ENCODE measurements at places on chromosomes 3 and 15.

DNA sequence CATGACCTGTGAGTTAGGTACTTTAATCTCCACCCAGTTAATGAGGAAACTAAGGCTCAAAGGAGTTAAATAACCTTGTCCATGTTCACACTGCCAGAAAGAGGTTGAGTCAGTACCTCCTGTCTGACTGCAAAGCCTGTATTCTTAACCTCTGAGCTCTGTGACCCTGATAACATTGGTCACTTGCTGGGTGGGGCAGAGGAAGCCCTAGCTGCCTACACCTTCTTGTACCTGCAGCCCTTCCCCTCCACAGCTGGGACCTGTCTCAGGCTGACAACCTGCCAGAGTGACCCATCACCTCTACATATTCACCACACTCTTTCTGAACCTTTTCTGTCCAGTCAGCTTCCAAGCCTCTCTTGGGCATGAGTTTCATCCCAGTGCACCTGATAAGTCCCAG lies 106.1 kb upstream of the HES1 start:
- no peak for DNase-seq

- no peak for DNase-seq
Observed at GRCh38 chr3:94935738-94936580, 873.1 kb downstream of the NSUN3 start.

DNA sequence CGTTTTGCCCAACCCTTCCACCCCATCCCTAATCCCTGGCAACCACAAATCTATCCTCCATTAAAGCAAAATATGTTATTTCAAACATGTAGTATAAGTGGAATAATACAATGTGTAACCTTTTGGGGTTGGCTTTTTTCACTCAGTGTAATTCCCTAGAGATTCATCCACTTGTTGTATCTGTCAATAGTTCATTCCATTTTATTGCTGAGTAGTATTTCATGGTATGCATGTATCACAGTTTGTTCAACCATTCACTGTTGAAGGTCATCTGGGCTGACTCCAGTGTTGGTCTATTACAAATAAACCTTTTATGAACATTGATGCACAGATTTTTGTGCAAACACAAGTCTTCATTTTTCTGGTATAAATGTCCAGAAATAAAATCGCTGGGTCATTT lies 38.8 kb downstream of the BSN start:
- no peak for DNase-seq

GRCh38 chr3:139317660-139318430 lies 26.0 kb upstream of the MRPS22 start:
- DNase-seq: no peak

DNA sequence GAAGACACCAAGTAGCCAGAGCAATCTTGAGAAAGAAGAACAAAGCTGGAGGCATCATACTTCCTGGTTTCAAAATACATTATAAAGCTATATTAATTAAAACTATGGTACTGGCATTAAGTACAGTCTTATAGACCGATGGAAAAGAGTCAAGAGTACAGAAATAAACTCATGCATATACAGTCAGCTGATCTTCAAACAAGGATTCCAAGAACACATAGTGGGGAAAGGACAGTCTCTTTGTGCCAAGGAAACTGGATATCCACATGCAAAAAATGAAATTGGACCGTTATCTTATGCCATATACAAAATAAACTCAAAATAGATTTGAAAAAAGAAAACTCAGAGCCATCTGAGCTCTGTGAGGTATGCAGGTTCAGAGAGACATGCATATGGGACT lies 57.4 kb downstream of the SERP1 start:
- DNase-seq: no peak

DNA sequence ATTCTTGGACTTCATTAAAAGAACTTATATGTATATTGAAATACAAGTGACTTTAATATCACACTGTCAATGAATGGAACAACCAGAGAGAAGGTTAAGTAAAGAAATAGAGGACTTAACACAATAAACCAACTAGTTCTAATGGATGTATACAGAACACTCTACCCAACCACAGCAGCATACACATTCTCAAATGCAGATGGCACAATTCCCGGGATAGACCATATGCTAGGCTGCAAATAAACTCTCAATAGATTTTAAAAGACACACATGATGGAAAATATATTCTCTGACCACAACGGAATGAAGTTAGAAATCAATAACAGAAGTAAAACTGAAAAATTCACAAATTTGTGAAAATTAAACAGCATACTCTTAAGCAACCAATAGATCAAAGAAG lies 214.3 kb upstream of the LINGO1 start:
- no peak for DNase-seq

DNA sequence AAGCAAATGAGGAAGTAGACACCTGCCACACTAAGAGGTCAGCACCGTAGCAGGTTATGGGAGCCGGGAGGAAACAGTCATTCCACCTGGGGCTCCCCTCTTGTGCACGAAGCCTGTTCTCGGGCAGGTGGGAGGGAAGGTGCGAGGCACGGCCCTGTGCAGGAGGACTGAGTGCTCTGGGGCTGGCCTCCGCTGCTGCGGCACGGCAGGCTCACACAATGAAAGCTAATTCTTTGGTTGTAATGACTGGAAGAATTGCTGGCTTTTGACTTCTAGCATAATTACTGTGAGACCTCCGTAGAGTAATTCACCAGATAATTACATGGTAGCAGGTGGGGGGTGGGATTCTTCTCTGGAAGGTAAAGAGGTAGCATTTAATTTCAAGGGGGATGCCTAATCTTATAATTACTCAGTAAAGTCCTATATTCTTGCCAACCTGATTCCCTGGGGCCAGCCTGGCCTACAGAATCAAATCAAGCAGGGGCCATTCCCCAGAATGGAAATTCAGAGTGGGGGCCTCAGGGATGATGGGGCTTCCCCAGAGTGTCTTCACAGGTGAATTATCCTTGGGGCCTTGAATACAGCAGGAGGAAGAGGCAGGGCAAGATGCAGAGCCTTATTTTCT lies 129.1 kb downstream of the TPRA1 start:
- no peak for DNase-seq

DNA sequence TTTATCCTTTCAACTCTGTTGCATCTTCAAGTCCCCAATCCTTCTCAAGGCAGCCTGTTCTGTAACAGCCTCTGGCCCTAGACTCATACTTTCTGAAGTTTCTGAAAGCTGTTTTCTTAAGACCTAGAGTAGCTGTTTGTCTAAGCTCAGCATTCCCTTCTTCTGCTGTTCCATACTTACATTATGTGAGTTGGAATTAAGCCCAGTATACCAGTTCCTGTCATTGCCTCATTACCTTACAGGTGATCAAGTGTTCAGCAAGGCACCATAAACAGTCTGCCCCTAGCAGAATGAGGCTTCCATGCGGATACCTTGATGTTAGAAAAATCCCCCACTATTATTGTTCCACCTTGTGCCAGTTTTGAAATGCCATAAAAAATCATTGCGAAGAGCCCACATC lies 180.6 kb downstream of the PLCL2 start:
- no peak for DNase-seq

GRCh38 chr3:42191443-42191747 lies 74.6 kb downstream of the CCK start:
- no peak for DNase-seq

DNA sequence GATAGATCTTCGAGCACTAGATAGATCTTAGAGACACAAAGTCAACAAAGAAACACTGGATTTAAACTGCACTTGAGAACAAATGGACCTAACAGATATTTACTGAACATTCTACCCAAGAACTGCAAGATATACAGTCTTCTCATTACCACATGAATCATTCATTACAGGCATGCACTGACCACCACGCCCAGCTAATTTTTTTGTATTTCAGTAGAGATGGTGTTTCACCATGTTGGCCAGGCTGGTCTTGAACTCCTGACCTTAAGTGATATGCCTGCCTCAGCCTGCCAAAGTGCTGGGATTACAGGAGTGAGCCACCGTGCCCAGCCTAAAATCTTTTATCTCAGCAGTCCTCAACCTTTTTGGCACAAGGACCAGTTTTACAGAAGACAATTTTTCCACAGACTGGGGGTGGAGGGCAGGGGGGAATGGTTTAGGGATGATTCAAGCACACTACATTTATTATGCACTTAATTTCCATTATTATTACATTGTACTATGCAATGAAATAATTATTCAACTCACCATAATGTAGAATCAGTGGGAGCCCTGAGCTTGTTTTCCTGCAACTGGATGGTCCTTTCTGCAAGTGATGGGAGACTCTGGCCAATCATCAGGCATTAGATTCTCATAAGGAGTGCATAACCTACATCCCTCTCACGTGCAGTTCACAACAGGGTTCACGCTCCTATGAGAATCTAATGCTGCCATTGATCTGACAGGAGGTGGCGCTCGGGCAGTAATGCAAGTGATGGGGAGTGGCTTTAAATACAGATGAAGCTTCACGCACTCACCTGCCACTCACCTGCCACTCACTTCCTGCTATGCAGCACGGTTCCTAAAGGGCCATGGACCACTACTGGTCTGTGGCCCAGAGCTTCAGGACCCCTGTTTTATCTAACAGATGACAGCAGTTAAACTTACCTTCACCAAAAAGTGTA lies 21.7 kb downstream of the CSNK1G1 start:
- no peak for DNase-seq

DNA sequence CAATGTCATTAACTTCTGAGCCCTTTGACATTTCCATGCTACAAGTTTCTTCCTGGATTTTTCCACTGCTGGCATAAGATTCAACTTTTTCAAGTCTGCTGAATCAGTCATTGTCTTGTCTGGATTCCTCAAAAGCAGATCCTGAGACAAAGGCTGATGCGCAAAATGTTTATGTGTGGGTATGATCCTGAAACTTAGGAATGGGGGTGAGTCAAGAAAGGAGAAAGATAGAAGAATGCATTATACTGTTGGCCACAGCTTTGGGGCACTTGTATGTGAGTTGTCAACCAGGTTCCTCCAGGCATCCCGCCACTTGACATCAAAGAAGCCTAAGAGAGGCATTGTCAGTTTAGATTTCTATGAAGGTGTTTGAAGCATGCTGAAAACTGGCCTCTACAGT lies 50.4 kb downstream of the FOXB1 start:
- no peak for DNase-seq

DNA sequence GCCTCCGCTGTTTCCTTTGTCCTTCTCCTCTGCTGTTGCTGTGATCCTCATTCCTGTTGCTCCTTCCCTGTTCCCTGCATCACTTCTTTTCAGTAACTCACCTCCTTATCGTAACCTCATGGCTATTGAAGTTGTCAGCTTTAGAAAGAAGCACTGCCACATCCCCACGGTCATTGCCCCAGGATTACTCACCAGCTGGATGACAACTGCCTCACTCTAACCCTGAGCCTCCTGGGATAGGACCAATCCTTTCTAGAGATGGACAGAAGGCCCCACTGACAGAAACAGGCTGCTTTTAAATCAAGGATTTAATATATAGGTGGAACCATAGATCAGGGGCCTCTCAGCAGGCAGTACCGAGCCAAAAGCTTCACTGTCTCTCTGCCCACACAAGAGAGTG lies 4.1 kb downstream of the FHIT start:
- no peak for DNase-seq

- DNase-seq: no peak
Observed at GRCh38 chr15:57224664-57225063, 151.6 kb upstream of the CGNL1 start.

- no peak for DNase-seq
Observed at GRCh38 chr3:136207489-136208115, 11.5 kb upstream of the MSL2 start.

- DNase-seq: peak; percentile 54
Observed at GRCh38 chr3:9732080-9732739, 675 bp downstream of the BRPF1 start.

DNA sequence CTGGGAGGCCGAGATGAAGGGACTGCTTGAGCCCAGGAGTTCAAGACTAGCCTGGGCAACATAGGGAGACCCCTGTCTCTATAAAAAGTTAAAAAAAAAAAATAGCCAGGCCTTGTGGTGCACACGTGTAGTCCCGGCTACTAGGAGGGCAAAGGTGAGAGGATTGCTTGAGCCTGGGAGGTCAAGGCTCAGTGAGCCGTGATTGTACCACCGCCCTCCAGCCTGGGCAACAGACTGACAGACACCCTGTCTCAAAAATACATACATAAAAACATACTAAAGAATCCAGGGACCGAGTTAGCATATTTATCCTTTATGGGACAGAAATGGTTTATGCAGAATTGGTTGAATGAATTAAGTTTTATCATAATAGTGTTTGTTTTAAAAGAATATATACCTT lies 13.7 kb downstream of the SIAH2 start:
- DNase-seq: no peak

- no peak for DNase-seq
Observed at GRCh38 chr3:156676768-156677479, 2.5 kb downstream of the TIPARP start.

GRCh38 chr15:86885616-86886015 lies 805.9 kb downstream of the AGBL1 start:
- no peak for DNase-seq

DNA sequence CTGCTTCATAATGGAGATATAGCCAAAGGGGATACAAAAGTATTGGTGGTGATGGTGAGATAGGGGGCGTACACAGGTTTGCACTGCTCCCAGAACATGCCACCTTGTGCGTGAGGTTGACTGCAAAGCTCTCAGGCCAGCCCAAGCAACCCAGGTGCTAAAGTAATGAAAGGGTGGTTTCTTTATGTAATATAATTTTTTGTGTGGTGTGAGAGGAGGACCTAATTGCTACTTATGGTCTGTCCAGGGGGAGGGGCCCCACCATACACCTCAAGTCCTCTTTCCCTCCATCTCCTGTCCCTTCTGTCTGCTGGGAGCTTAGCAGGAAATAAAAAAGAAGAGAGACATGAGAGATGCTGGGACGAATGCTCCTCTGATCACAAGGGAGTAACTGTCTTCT lies 53.8 kb downstream of the STARD5 start:
- no peak for DNase-seq

DNA sequence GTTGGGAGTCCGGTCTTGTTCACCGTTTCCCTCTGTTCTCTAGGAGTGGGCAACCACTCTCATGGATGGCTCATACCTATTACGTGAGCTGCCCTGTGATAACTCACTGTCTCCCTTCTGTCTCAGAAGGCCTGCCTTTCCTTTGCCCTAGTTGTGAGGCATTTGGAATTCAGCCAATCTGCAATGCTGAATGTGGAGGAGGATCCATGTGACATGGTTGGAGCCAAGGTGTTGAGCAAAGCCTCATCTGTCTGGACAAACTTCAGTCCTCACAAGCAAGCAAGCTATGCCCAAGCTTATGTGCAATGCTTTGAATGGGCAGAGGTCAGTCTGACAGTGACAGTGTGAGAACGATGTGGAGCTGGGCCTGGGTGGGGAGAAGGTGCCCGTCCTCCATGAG lies 37.8 kb upstream of the ATP10A start:
- no peak for DNase-seq

GRCh38 chr3:188752850-188753249 lies 418.9 kb upstream of the TPRG1 start:
- no peak for DNase-seq
